ENCODE measurements at places on chromosomes 3 and 15.

- no peak for DNase-seq
Measured at GRCh38 chr3:177676947-177677587, 479.8 kb upstream of the TBL1XR1 start.

GRCh38 chr3:158379517-158379916, 191.5 kb upstream of the MLF1 start:
- no peak for DNase-seq

DNA sequence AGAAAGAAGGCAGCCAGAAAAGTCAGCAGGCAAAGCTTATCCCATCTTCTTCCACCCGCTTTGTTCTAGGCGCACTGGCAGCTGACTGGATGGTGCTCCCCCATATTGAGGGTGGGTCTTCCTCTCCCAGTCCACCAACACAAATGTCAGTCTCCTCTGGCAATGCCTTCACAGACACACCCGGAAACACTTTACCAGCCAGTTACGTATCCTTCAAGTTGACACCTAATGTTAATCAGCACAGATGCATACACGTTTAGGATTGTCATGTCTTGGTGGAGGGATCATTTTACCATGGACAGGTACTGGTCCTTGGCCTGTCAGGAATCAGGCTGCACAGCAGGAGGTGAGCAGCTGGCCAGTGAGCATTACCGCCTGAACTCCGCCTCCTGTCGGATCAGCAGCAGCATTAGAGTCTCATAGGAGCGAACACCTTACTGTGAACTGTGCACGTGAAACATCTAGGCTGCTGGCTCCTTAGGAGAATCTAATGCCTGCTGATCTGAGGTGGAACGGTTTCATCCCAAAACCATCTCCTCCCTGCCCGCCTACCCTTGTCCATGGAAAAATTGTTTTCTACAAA, 59.1 kb upstream of the PYDC2 start:
- DNase-seq: no peak

DNA sequence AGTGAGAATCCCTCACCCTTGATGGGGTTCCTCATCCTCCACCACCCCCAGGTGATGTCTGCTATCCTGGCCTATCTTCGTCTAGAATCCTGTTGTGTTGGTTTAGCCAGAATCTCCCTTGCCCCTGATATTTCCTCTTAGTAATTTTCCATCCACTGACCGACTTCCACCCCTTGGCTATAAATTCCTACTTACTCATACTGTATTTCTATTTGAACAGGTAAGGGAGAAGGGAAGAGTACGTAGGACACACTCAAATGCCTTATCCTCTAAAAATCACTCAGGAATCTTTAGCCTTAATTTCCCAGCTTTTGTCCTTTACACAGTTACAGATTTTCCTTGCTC, 678 bp upstream of the TFG start:
- no peak for DNase-seq

GRCh38 chr3:22691407-22691806, 511.7 kb upstream of the UBE2E2 start:
- no peak for DNase-seq

- no peak for DNase-seq
Measured at GRCh38 chr3:114803042-114803695, 343.9 kb downstream of the ZBTB20 start.

GRCh38 chr3:56269755-56270535, 198.3 kb downstream of the ERC2 start:
- DNase-seq: no peak

DNA sequence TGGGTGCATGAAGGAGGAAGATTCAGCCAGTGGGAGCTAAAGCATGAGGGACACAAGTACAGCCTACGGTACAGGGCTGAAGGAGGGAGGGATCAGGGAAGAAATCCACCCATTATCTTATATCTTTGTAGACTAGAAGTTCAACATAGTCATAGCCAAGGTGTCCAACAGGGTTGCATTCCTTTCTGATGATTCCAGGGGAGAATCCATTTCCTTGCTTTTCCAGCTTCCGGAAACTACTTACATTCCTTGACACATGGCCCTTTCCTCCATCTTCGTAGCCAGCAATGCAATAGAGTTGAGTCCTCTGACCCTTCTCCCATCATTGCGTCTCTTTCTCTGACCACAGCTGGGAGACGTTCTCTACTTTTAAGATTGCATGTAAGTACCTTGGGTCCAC, 471.0 kb upstream of the SEMA6D start:
- no peak for DNase-seq

GRCh38 chr15:52486003-52486996, 42.4 kb downstream of the MYO5A start:
- DNase-seq: peak; percentile 48

DNA sequence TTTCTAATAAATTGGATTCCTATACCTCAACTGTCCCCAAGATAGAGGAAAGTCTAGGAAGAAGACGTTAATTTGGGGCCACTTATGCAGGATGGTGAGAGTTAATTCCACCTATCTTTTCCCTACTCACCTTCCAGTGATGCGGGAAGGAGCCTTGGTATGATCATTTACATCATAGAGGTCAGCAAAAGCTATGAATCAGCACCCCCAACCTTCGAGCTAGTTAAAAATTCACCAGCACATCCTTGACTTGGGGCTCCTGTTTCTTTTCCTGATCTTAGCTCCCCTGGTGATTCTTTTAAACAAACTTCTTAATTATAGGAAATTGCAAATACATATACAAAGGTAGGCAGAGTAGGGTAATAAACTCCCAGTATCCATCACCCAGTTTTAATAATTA, 366.6 kb downstream of the SOX2 start:
- no peak for DNase-seq
